ENCODE measurements at places on chromosomes 2 and 18.

GRCh38 chr2:31314761-31315160 lies 80.8 kb downstream of the EHD3 start:
- no peak for DNase-seq

DNA sequence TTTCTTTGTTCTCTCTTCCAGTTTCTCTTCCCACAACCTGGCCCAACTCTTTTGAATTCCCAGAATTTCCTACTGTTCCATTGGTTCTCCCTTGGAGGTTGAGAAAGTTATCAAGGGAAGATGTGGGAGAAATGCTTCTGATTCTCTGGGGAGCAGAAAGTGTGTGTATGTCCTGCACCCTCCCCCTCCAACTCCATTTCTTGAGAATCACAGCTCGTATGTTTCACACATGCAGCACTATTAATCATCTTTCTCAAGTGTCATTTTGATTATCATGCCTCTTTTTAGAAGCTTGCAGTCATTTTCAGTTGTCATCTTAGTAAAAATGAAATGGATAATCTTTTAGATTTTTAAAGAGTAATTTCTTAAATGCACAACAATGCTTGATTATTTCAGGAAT lies 296.8 kb upstream of the SLC39A10 start:
- DNase-seq = no peak

DNA sequence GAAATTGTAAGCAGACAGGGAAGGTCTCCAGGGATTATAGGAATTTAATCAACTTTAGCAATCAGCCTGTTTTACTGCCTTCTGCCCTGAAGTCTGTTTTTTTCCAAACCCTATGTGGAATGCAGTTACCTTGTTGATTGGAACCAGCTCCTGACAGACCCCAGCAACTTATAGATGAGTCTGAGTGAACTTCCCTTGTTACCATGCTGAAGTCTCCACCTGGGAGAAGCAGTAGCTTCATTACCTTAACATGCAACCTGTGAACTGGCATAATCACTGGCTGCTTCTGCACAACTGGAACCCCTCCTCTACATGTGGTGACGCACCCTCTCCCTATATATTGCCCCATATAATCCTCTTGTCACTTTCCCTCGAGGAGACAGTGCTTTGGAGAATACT lies 226.3 kb upstream of the SPOPL start:
- no peak for DNase-seq

- no peak for DNase-seq
Measured at GRCh38 chr2:102843764-102844443, 82.1 kb downstream of the TMEM182 start.

GRCh38 chr2:9803023-9803805 lies 40.1 kb upstream of the TAF1B start:
- DNase-seq = no peak

- DNase-seq = no peak
Measured at GRCh38 chr2:11742702-11743357, 3.6 kb upstream of the LPIN1 start.

GRCh38 chr2:178819992-178820391 lies 12.8 kb upstream of the TTN start:
- DNase-seq = no peak

GRCh38 chr2:207260947-207261346 lies 95.2 kb upstream of the KLF7 start:
- no peak for DNase-seq

GRCh38 chr2:230569298-230569697 lies 143.3 kb upstream of the CAB39 start:
- no peak for DNase-seq

- DNase-seq = no peak
Measured at GRCh38 chr2:74293191-74293991, 49.8 kb downstream of the SLC4A5 start.

- no peak for DNase-seq
Measured at GRCh38 chr2:206408323-206409320, 34.7 kb upstream of the ADAM23 start.

DNA sequence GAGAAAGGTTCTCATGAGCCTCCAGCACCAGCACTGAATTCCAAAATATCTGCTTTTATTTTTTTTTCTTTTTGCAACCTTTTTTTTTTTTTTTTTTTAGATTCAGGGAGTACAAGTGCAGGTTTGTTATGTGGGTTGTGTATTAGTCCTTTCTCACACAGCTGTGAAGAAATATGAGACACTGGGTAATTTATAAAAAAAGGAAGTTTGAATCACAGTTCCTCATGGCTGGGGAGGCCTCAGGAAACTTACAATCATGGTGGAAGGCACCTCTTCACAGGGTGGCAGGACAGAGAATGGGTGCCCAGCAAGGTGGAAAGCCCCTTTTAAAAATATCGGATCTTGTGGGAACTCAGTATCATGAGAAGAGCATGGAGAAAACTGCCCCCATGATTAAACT lies 7.9 kb upstream of the TMX3 start:
- DNase-seq = no peak

DNA sequence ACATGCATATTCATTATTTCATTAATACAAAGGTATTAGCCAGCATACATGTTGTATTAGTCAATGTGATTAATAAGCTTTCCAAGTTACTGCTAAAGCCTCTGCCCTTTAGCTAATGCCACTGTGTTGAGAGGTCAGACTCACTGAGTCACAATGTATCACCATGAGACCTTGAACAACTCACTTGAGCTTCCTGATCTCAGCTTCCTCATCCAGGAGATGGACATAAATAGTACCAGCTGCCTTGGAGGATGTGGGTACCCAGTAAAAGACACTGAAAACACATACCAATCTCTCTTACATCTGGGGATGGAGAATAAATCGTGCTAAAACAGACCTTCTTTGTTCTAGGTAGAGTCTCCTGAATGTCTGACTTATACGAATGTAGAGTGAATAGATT lies 224.6 kb downstream of the EPHA4 start:
- no peak for DNase-seq

- no peak for DNase-seq
Measured at GRCh38 chr2:210577263-210578071, 21.1 kb downstream of the CPS1 start.

GRCh38 chr2:129877795-129878775 lies 101.4 kb upstream of the RAB6C start:
- DNase-seq = no peak

- no peak for DNase-seq
Measured at GRCh38 chr2:21423854-21424253, 300.1 kb downstream of the TDRD15 start.

- peak; percentile 21 for DNase-seq
Measured at GRCh38 chr2:203802342-203803052, 65.1 kb upstream of the CTLA4 start.
